ENCODE measurements at places on chromosomes 5 and 9.

DNA sequence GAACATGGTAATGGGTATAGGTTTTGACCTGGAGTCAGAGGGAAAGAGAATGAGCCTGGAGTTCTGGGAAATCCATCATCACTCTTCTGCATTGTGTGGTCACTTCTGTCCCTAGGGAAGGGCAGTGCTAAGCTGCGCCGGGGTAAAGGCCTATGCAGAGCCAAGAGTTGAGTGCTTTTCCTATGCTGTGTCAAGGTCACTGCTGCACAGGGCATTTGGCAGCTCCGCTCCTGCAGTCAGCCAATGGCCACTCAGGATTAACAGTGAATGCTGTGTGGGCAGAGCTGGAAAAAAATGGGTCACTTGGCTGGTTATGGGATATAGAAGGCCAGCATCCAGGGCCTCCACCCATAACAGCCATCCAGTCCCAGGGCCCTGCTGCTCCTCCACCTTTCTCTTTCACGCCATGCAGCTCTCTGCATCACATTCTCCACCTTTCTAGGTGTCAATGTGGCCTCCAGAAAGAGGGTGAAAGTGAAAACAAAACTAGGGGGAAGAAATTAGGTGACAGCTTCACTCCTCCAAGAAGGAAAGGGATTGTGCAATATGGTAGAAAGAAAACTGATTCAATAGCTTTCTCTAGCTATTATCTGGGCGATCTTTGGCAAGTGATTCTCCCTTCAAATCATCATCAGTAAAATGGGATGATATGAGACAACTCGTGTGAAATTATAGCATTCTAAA is 279.3 kb upstream of the ANKRD55 start:
- DNase-seq: no peak

- DNase-seq: no peak
Observed at GRCh38 chr5:94433397-94434163, 184.8 kb downstream of the KIAA0825 start.

GRCh38 chr5:18483451-18483850 is 849.2 kb downstream of the TAF11L14 start:
- DNase-seq: no peak

DNA sequence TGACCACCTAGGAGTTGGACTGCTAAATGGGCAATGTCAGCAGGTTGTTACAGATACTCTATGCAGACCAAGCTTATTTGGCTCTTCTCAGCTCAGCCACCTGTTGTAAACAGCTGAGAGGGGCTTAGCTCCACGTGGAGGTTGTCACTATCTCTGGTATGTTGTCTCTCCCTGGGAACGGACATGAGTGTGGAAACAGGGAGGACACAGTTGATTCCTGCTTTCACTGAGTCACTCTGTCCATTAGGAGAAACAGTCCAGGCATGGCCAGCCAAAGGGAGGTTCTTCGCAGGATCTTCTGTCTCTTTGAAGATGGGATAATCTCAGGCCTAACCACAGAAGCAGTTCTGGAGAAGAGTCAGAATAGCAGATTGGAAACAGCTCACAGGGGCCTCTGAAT is 121.2 kb downstream of the PALM2AKAP2 start:
- no peak for DNase-seq

DNA sequence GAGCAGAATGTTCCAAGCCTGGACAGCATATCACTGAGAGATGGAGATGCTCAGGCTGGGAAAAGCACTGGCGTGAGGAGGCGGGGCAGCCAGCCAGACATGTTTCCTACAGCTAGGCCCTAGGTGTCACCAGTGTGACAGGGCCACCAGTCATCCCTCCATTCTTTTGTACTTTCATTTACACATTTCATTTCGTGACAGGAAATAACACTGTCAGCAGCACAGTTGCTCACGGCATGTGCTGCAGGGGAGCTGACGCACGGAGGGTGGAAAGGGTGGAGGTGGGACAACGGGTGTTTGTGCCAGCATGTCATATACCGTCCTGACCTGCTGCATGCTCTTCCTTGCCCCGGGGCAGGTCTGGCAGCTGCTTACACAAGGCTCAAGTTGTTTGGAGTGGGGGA is 14.8 kb upstream of the CEMIP2 start:
- DNase-seq: peak; percentile 37

DNA sequence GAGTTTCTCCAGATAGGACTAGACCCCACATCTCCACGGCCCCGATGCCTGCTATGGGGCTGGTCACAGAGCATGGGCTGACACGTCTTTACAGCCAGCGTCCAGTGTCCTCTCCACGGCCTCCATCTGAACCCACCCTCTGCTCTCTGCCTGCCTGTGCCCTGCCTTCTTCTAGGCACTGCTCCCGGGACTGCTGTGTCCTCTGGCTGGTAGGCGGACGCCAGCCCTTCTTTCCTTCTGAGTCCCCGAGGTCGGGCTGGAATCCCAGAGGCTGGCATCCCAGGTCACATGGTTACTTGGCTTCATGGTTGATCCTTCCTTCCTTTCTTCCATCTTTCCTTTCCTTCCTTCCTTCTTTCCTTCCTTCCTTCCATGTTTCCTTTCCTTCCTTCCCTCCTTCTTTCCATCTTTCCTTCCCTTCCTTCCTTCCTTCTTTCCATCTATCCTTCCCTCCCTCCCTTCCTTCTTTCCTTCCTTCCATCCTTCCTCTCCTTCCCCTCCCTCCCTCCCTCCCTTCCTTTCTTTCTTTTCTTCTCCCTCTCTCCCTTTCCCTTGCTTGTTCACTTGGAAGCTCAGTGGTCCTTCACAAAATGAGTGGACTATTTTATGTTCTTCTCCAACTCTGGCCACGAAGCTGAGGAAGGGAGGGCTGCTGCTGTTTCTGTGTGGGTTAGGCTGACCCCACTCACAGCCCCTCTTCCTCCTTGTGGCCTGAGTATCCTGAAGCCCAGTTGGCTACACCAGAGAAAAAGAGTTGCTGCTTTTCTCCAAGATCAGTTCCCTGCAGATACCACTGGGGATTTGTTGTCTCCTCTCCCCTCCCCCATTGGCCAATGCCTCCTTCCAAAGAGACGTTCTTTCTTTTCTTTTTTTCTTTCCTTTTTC is 66.8 kb upstream of the NEURL1B start:
- no peak for DNase-seq

GRCh38 chr9:104085525-104085924 is 8.6 kb upstream of the SMC2 start:
- no peak for DNase-seq

DNA sequence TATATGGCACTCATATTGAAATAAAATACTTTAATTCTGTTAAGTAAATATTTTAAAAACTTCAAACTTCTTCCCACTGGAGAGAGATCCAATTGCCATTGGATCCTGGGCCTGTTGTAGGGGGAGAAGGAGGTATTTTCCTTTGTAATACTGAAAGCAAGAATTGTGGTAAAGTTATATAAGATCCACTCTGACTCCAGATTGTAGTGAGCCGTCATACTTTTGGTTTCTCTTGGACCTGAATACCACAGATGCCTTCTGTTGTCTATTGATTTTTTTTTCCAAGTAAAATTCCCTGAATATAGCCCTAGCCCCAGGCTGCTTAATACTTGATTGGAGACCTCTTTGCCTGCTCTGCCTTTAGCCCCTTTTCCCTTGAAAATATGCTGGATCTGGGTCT is 86.9 kb downstream of the ATG10 start:
- DNase-seq: no peak

DNA sequence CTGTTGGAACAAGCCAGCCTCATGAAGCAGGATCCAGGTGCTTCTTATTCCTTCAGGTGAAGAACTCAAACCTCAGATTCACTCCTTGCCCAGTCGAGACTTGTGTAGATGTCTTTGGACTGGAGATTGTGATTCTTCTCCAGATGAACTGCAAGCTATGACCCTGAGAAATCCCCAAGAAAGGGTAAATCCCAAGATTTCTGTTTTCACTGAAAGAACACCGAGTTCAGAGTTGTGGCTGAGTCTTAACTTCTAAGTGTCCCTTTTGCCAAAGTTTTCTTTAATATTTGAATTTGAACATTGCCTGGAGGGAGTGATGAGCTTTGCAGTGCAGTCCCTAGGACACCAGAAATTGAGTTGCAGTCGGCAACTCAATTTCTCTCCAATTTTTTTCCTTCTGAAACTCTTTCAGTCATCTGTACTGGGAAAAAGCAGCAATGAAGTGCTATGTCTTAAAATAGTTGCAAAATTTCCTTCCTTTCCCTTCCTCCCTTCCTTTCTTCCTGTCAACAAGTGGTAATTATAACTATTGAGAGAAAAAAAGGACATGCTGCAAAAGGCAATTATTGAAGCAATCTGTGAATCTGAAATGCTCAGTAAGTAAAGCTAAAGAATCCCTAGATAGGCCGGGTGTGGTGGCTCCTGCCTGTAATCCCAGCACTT is 56.1 kb downstream of the ANKRD55 start:
- no peak for DNase-seq

GRCh38 chr9:137917116-137917515 is 39.5 kb downstream of the CACNA1B start:
- no peak for DNase-seq

DNA sequence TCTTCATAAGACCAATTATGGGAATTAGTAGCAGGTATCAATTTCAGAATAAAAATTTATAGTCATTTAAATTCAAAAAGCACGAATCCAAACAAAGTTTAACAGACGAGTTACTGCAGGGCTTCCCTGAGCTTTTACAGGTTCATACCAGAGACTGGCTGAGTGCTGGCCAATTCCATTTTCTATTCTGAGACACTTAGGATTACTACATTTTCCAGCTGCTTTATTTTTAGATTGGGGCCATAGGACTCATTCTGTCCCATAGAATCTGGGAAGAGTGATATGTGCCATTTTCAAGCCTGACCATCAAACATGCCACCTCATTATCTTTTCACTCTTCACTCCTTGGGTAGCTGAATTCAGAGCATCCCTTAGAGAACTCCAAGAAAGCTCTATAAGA is 410.7 kb downstream of the DNAH5 start:
- DNase-seq: no peak

DNA sequence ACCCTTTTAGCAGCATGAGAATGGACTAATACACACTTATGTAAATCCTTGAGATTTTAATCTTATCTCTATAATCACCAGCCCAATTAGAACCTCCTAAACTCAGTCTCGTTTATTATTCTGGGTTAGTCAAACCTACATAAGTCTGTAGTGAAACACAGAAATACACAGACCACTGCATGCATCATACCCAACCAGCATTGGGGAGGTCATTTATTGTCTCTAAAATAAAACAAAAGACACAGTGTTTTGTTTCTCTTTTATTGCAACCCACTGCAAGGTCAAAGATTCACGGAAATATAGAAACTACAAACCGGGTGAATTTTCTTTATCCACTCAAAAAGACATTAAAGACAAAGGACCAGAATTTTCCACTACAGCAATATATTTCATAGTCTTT is 188.1 kb upstream of the EFNA5 start:
- no peak for DNase-seq

- DNase-seq: no peak
Observed at GRCh38 chr9:113486327-113486726, 22.8 kb downstream of the RGS3 start.

DNA sequence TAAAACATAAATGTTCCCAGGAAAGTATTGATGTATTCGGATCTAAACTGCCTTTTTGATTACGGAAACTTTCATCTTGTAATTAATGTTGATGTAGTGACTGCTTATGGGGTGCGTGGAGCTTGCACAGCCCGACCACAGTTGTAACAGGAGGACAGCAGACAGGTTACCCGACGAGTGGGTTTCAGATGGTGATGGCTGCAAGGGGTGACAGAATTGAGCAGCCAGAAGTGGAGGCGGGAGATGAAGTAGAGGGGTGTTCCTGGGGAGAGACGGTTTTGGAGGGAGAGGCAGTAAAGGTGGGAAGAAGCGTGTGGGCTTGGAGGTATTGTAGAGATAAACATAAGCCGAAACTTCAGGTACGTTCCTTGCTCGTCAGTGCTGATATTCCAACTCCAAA is 5.8 kb downstream of the CEP72 start:
- DNase-seq: no peak

GRCh38 chr5:68436686-68437520 is 221.3 kb downstream of the PIK3R1 start:
- no peak for DNase-seq
